LHCN-M2 (cell line): ENCODE measurements at places on chromosomes 6 and 20. TPM values are rescaled to one million over a fixed set of nuclear protein-coding genes. Genes with fewer than 3 reads are reported as not detected.

DNA sequence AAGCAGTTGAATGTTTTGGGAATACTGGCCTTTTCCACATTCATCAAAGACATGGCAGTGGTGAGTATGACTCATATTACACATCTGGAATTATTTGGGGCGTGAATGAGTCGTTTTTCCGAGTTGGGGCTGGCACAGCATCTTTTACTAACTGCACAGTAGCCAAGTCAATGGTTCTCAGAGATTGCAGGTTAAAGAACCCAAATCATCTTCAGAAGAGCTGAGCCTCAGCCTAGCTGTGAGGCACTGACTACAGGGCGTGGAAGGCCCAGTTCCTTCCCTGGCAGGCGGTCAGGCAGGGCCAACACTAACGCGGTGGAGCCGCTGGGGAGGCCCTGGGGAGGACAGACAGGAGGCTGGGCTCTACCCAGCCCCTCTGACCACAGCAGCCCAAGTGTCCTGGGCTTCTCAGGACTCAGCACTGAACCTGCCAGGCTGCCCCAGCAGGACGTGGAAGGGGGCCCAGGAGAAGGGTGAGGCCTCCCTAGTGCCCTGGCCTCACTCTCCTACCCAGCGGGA, 20.1 kb upstream of the HELZ2 start:
- no peak for DNase-seq

GRCh38 chr20:52777171-52777570, 195.0 kb upstream of the TSHZ2 start:
- no peak for DNase-seq

DNA sequence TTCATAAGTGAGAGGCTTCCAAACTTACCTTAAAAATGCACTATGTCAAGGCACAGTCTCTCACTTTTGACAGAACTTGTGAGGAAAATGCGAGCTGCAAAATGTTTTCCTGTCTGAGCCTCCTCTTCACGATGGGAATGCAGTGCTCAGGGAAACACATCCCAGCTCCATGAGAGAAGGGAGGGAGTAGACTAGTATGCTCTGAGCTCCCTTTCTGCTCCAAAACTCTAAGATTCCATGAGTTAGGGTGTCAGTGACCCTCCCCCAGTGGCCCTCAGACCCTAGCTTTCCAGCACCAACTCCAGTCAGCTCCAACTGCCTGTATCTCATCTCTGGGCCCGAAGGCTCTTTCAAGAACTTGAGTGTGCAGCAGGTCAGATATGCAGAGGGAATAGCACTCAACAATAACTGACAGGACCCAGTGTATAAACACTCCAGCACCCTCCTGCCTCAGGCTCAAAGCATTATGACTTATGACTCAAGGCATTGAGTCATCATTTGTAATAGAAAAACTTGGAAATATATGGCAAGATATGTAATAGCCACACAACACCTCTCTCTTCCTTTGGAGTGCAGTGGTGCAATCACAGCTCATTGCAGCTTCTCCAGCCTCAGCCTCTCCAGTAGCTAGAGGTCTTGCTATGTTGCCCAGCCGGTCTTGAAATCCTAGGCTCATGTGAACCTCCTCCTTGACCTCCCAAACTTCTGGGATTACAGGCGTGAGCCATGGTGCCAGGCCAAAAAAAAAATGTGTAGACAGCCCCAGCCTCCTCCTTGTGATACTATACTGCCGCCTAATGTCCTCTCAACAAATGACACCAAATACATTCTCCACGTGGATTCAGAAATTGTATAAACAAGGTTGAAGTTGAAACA, 16.7 kb upstream of the ENTPD6 start:
- peak; percentile 97 for DNase-seq

DNA sequence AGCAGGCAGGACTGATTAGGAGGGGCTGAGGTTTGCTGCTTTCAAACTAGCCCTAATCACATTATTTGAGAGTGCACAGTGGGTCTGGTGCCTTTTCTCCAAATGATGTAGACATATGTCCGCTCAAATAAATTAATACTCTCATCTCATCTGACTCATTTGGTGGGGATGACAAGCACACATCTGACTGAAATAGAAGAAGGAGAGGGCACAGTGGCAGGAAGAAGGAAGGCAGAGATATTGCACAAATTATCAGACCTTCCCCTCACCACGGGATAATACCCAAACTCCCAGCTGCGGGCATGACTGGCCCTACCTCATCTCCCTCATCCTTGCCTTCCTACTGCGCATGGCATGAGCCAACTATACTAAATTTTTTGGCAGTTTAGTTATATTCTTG, 33.9 kb upstream of the TNFRSF21 start:
- DNase-seq = no peak

DNA sequence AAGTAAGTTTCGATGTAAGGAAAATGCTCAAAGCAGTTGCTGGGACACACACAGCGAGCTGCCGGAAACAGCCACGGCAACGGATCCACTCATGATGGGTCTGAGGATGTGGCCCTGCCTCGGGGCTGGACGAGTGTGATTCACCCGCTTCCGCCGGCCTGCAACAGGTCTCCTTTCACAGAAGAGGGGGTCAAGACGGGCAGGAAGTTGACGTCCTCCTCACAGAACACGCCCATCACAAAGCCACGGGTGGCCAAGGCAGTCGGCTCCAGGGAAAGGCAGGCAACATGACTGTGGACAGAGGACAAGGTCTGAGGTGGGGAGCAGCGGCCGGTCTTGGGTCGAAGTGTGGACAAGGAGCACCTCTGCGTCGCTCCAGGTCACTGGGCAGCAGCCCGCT, 29.9 kb upstream of the SMOC2 start:
- no peak for DNase-seq

DNA sequence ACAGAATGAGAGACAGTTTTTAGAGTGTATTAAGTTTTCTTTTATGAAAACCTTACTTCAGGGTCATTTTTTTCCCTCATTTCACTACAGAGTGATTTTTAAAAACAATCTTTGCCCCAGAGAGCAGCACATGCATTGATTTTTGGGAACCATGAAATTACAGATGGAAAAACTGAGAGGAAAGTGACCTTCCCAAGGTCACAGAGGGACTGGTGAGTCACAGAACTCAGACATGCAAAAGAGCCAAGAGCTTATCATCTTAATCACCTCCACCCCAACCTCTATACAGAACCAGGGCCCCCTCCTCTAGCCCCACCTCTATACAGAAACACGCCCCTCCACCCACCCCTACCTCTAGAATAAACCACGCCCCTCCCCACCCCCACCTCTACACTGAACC, 10.7 kb downstream of the PXMP4 start:
- DNase-seq = no peak

GRCh38 chr20:34654207-34654744, 22.6 kb downstream of the PIGU start:
- no peak for DNase-seq

DNA sequence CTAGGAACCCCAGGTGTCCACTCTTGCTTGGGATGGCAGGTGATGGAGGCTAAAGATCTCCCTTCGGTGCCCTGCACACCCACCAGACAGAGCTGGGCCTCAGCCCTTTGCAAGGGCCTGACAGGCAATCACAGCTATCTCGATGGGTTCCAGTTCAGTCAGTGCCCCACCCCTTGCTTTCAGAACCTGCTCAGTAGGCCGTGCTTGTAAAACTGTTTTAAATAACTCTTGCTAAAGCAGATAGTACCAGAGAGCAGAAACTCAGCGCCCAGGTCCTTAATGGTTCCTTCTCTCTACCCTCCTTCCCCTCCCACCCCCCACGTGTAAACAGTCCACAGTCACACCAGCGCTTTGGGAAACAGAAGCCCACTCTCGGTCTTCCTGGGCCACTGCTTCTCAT, 39.2 kb downstream of the C6orf132 start:
- DNase-seq = no peak

DNA sequence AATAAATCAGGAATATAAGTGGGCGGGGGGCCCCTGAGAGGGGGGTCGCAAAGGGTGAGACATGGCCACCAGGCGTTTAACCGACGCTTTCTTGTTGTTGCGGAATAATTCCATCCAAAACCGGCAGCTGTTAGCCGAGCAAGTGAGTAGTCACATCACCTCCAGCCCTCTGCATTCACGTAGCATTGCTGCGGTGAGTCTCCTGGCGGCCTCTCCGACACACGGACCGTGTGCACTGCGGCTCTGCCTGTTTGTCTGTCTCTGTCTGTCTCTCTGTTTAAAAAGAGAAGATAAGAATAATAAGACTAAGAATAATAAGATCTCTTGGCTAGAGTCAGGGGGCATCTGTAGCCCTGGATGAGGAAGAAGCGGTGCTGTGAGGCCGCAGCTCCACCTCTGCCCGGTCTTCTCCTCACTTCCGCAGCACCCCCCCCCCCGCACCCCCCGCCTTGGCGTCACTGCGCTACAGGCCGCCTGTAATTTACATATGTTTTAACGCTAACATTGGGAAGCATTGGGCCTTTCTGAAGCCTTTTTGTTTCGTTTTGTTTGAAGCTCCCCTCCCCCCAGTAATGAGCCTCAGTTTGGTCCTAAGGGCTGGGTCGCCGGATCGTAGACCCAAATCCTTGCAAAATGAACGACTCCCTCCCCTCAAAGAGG, 993 bp downstream of the STX16 start:
- peak; percentile 63 for DNase-seq

DNA sequence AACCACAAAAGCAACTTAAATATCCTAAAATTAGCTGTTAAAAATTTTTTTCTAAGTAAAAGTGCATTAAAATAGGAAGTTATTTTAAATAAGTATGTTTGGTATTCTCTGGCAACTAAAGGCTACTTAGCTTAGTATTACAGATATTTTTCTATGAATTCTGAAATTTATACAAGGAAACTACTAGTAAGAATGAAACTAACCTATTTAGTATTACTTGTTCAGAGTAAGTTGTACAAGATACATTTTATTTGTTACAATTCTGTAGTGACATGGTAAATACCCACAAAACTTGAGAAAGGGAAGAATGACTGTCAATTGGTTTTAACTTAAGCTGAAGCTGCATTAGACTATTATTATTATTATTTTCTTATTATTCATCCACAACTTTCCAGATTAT, 6.5 kb downstream of the PHIP start:
- no peak for DNase-seq

SLA2 gene
- total RNA-seq = 0.19 TPM in 1 of 2 replicates, not detected in the other

SCGN gene
- total RNA-seq = 0.19 and 0.23 TPM in 2 replicates

CFAP61 gene
- 0.06 TPM in 1 of 2 replicates, not detected in the other for total RNA-seq

FOXA2 gene
- not detected in 2 replicates for total RNA-seq
